ENCODE measurements at places on chromosomes 7 and 10.

GRCh38 chr7:30799976-30800661, 28.9 kb downstream of the MINDY4 start:
- DNase-seq: no peak

DNA sequence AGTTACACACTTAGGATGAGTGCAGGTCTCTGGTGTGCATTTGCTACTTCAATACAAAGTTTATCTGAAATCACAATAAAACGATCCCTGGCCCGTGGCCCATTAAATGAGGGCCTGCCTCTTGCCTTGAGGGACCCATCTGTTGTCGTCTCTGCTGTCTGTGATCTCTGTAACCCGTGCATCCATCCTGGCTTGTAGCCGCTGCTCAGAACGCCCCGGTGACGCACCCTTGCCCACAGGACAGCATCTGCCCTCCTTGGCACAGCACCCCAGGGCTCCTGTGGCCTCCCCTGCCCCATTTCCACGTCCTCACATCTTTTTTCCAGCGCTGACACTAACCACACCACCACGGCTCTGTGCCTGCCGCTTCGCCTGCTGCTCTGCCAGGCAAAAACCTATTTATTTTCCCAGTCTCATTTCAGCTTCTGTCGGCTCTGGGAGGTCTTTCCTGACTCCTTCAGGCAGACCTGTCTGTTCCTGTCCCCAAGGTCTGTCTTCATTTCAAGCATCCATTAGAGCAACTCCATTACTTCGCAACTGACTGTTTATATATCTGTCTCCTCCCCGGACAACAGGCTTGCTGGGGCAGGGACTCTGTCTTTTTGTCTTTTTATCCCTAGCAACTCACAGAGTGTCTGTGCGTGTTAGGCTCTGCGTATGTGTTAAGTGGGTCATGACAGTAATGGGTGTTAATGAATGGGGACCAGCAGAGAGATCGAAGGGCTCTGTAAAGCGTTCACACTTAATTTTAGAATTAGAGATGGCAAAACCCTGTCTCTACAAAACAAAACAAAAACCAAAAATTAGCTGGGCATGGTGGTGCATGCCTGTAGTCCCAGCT, 16.4 kb downstream of the CARD11 start:
- DNase-seq: peak; percentile 8

GRCh38 chr7:38756521-38756920, 125.3 kb upstream of the AMPH start:
- no peak for DNase-seq

DNA sequence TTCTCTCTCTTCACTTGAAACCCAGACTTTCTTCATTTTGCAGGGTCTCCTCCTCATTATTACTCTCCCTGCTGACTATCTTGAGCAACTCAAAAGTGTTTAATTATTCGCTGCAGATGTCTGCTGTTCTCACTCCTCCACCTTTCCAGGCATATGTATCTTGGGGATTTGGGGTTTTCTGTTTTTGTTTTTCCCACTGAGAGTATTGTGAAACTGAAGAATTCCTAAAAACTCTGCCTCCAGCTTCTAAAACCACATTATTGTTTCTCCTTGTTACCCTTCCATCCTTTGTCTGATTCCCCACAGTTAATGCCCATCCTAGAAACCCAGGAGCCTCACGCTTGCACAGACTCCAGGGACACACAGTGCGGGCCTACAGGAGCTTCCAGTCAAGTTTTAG, 51.3 kb downstream of the WNT2 start:
- no peak for DNase-seq

DNA sequence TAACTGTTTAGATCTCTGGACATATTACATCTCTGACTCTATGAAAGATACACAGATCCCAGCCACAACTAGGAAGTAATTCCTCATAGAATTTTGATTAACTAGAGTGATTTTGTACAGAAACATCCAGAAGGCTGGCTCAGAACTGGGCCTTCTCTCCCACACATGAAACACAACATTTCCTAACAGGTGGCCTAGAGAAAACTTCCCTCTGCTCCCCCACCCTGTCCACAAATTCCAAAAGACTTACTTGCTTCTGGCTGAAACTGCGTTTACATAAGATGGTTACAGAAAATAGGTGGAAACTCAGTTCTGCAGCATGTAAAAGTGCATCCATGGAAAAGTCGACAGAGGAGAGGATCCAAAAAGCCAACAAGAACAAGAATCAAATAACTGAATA, 132.9 kb downstream of the FZD1 start:
- no peak for DNase-seq

DNA sequence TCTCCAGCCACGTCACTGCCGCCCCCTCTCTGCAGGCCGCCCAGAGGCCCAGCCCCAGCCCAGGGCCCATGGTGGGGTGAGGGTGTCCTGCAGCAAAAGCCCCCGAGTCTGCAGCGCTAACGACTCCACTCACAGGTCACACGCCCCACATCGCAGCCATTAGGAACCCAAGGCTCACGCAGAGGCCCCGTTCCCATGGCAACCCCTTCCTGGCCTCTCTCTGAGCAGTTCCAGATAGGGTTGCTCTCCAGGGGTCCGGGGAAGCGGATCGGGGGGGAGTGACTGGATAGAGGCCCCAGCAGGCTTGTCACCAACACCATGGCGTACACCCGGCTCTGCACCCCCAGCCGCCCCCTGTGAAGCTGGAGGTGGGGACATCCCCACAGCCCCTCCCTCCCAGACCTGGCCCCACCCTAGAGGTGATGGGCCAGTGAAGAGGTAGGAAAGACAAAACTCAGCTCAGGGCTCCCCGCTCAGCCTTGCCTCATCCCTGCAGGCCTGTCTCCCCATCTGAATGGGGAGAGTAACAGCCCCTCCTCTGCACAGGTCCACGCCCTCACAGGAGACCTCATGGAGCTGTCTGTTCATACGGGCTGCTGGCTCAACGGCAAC, 41.2 kb downstream of the TNRC18 start:
- peak; percentile 52 for DNase-seq

- no peak for DNase-seq
These were observed 106.8 kb downstream of the PPP1R3C start for GRCh38 chr10:91525896-91526712.
